Left cardiac atrium (tissue), 4 donors: ENCODE measurements at places on chromosomes 11 and 22. TPM values are rescaled to one million over a fixed set of nuclear protein-coding genes. Genes with fewer than 3 reads are reported as not detected.

The ST14 gene
- 1.5 TPM for total RNA-seq

DNA sequence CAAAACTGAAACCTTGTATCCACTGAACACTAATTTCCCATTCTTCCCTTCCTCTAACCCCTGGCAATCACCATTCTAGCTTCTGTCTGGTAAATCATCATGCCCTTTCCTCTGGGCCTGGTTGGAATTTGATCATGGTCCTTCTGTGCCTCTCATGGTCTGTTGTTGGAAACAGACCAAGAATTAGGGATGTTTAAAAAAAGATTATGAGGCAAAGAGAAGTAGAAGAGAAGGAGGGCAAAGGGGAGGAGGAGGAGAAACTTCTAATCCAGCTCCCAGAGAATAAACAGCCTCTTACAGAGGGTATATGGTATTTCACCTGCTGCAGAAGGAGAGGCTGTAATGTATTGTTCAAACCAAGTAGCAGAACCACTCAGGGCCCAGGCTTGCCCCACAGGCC is 10.6 kb downstream of the BCO2 start:
- DNase-seq: no peak

DNA sequence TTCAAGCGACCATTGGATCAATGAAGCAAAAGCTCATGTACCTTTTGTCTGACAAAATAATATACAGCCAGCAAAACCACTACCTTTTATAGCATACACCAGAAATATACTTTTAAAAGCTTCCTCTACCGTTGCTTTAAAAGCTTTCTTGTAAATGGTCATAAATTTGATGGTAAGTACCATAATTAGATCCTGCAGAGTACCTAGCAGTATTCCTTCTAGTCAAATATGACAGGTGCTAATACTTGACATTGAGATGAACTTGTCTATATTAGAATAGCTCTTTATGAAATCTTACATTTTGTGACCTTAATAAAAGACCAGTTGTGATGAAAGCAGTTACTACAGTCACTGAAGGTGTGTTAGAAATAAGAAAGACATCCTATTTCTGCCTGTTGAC is 340.5 kb upstream of the ANO3 start:
- DNase-seq: no peak

DNA sequence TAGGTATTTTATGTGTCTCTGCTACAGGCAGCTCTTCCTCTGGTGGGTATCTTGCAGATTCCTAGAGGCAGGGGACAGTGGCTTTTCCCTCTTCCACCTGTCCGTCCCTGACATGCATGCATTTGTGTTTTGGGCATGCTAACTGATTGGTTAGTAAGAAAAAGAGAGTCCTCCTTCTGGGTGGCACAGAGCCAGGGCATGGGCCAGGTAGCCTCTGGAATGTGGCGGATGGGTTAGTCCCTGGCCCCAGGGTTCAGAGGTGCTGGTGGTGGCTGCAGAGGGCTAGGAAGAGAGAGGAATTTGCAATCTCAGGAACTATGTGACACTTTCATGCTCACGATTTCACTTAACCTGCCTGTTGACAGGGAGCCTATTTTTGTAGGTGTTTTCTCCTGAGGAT is 5.8 kb upstream of the MS4A15 start:
- no peak for DNase-seq

The HEPN1 gene
- not detected for total RNA-seq

DNA sequence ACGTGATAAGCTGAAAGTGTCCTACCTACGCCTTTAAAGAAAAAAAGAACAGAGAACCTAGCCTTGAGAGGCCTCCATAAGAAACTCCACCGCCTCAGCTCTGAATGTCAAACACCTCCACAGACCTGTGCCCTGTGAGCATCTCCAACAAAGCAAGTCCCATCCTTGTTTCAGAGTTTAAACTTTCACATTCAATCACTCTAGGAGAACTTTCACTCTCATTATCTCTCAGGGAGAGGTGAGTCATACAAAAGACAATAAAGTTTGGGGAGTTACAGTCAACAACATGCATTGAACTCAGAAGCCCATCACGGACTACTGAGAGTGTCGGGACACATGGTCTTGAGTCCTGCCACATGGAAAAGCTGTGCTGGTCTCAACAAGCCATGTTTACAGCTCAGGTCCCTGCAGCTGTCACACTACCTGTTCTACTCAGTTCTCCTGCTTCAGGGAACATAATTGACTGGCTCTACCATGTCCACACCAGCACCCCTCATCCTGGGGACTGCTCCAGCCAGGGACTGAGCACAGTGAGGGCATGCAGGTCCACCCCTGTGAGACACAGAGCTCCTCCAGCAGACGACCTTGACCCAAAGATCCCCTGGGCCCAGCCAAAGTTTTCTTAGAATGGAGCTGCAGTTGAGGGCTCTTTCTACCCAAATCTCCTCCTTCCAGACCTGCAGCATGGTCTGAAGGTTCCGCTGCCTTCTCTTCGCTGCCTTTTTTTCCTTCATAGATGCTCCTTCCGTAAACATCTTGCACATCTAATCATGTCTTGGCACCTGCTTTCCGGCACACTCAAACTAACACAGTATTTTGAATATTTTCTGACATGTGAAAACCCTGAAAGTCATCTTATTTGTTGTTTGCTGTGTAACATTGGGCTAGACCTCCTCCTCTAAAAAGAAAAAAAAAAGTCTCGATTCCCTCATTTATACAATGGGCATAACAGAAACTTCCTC is 114.9 kb downstream of the ETS1 start:
- no peak for DNase-seq

The CLTCL1 gene
- total RNA-seq: 20.5 TPM
